Progenitor cell of endocrine pancreas (in vitro differentiated cells): ENCODE measurements at places on chromosomes 2 and 18. TPM values are rescaled to one million over a fixed set of nuclear protein-coding genes. Genes with fewer than 3 reads are reported as not detected.

- no peak overlapping the region for H3K4me3 ChIP-seq
- no peaks in the 10 kb centered on the region for H3K27me3 ChIP-seq
- no peaks in the 10 kb centered on the region for H3K36me3 ChIP-seq
- H3K27ac ChIP-seq = no peak overlapping the region
- peaks cover 4% of the 10 kb centered on the region for H3K4me1 ChIP-seq
- no peak for DNase-seq
These were observed 70.9 kb downstream of the EHD3 start for GRCh38 chr2:31304816-31305215.

DNA sequence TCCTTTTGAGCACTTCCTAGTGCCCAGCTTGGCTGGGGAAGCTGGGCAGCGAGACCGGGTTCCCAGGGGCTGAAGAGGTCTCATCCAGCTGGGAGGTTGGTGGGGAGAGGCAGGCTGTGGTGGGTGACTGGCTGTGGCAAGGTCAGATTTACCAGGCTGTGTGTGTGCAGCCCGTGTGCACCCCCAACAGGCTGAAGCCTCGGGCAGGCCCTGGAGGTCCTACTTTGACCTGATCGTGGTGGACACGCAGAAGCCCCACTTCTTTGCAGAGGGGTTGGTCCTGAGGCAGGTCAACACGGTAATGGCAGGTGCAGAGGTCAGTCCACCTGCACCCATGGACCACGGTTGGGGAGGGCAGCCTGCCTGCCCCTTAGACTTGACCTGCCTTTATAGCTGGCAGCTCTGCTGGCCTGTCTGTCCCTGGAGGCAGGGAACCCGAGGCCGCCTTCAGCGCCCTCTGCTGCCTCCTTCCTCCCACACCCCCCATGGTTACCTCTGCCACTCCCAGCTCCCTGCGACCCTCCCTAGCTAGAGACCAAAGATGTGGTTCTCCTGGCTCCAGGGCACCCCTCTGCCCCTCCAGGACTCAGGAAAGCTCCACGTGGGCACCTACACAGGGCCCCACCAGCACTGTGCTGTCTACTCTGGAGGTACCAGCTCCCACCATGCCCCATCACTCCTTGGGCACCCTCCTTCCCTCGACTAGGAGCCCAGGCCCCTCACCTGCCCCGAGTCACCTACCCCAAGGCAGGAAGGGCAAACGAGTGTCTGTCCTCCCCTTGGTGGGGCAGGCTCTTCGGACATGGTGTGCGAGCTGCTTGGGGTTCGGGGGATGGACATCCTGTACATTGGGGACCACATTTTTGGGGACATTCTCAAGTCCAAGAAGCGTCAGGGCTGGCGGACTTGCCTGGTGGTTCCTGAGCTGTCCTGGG is 4.0 kb downstream of the NT5DC4 start:
- H3K27me3 ChIP-seq = peaks cover 10% of the 10 kb centered on the region
- DNase-seq = no peak
- no peaks in the 10 kb centered on the region for H3K36me3 ChIP-seq
- H3K4me3 ChIP-seq = no peak overlapping the region

- no peaks in the 10 kb centered on the region for H3K4me1 ChIP-seq
- DNase-seq = no peak
- no peak overlapping the region for H3K4me3 ChIP-seq
- no peaks in the 10 kb centered on the region for H3K36me3 ChIP-seq
- no peak overlapping the region for H3K27ac ChIP-seq
- no peaks in the 10 kb centered on the region for H3K27me3 ChIP-seq
These were observed 1708.9 kb upstream of the CELF4 start for GRCh38 chr18:39274535-39274934.

Gene CNDP1
- total RNA-seq = 0.29 and 0.38 TPM in 2 replicates

Gene STON1
- 8.2 and 8.6 TPM in 2 replicates for total RNA-seq

Gene IGFBP5
- total RNA-seq = 73.9 and 75.3 TPM in 2 replicates
